ENCODE measurements at places on chromosomes 13 and 19.

DNA sequence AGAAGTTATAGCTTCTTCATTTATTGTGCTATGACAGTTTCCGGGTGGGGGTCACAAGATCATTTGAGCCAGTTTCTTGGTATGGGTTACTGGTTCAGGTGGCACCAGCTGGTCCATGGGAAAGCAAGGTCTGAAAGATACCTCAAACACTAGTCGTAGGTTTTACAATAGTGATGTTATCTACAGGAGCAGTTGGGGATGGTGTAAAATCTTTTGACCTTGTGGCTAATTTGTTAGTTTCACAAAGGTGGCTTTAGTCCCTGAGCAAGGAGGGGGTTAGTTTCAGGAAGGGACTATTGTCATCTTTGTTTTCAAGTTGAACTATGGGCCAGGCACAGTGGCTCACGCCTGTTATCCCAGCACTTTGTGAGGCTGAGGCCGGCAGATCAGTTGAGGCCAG lies 24.6 kb downstream of the CHST8 start:
- no peak for DNase-seq

DNA sequence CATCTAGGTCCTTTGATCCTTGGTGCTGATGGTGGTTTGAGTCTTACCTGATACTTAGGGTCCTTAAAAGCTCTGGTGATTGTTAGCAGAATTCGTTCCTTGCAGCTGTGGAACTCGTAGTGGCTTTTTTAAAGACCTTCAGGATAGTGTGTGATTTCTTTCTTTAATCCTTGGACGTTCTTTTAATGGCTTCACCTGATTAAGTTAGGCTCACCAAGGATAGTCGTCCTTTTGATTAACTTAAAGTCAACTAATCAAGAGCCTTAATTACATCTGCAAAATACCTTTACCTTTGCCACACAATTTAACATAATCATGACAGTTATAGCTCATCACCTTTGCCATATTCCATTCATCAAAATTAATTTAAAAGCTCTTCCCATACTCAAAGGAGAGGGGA lies 1807.7 kb downstream of the OLFM4 start:
- DNase-seq = no peak

DNA sequence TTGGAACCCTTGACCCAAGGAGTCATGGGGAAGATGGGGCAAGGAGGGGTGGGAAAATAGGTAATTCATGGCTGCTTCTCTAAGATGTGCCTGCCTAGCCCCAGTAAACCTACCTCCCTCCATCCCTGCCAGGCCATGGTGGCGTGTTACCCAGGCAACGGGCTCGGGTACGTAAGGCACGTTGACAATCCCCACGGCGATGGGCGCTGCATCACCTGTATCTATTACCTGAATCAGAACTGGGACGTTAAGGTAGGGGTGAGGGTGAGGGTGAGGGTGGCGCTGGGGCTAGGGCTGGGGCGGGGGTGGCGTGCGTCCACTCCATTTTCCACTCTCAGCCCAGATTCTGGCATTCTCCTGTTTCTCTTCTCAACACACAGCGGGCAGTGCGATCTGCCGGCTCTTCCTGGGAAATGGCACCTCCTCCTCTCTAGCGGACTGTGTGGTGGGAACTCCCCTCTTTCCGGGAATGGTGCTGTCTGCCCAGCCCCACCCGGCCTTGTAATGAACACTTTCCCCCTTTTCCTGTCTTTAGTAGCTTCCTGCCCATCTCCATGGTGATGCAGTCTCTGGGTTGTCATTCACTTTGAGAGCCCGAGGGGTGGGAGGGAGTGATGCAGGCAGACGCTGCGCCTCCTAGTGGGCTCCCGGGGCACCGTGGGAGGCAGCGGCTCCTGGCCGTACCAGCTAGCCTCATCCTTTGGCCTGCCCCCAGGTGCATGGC lies 7.6 kb downstream of the EGLN2 start:
- DNase-seq = peak; percentile 77

GRCh38 chr13:33636955-33637670 lies 180.8 kb upstream of the RFC3 start:
- DNase-seq = no peak

- DNase-seq = no peak
Measured at GRCh38 chr13:21884965-21885567, 214.2 kb downstream of the FGF9 start.

GRCh38 chr13:24834902-24835510 lies 71.0 kb downstream of the RNF17 start:
- DNase-seq = no peak

GRCh38 chr19:13978351-13979243 lies 26.3 kb downstream of the DCAF15 start:
- no peak for DNase-seq

- DNase-seq = no peak
Measured at GRCh38 chr13:71831716-71832115, 35.3 kb downstream of the DACH1 start.

- no peak for DNase-seq
Measured at GRCh38 chr13:33072759-33073158, 56.5 kb downstream of the KL start.

- no peak for DNase-seq
Measured at GRCh38 chr13:72505376-72505775, 222.1 kb downstream of the MZT1 start.

GRCh38 chr13:43005460-43006236 lies 13.6 kb upstream of the EPSTI1 start:
- DNase-seq = no peak

DNA sequence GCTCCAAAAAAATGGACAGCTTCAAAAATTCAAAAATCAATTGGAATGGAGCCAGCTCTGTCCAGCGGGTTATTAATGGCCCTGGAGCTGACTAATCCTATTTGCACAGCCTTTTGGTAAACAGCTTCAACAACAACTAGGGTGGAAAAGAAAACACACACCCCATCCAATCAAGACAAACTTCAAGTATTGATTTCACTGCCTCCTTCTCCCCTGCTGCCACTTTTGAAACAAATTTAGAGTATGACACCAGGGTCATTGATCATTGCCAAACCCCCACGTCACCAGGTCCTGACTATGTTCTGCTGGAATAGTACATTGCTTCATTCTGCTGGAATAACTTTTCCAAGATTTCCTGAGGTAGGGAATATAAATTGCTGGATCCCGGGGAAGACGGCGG lies 56.8 kb upstream of the GTF3A start:
- DNase-seq = no peak

DNA sequence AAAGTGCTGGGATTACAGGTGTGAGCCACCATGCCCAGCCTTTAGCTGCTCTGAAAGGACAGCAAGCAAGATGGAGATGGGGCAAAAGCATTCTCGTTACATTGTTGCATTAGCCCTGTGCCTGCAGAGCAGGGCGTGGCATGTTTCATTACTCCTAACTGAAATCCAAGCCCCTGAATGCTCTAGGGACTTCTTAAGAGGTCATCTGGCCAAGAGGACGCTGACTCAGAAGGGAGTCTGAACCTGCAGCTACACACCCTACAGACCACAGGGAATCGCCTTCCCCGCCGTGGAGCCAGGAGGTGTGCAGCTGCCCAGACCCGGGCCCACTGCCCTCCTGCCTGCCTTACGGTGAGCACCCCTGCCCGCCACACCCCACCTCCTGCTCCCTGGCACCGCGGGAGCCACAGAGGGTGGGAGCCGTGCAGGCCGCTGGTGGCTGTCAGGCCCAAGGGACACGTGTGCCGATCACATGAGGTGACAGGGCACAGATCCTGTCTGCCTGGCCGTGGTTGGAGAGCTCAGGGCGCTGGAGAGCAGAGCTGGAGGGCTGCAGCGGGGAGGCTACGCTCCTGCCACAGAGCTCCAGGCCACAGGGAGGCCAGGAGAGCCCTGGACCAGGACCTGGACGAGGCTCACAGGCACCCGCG lies 27.2 kb downstream of the ADPRHL1 start:
- DNase-seq = no peak

GRCh38 chr19:49084206-49085019 lies 838 bp upstream of the SNRNP70 start:
- no peak for DNase-seq
